Cardiac septum (tissue), 1 donor: ENCODE measurements at places on chromosomes 2 and 18. TPM values are rescaled to one million over a fixed set of nuclear protein-coding genes. Genes with fewer than 3 reads are reported as not detected.

CCDC68 gene
- total RNA-seq: 4.1 TPM

ZNF892 gene
- 4.8 TPM for total RNA-seq

GALNT5 gene
- total RNA-seq: 0.35 TPM

PFN4 gene
- total RNA-seq: 1.0 TPM

TPGS2 gene
- total RNA-seq: 28.4 TPM

OSR1 gene
- 1.4 TPM for total RNA-seq

CETN1 gene
- not detected for total RNA-seq

- DNase-seq: no peak
Measured at GRCh38 chr2:7719876-7720275, 802.7 kb downstream of the RNF144A start.

DNA sequence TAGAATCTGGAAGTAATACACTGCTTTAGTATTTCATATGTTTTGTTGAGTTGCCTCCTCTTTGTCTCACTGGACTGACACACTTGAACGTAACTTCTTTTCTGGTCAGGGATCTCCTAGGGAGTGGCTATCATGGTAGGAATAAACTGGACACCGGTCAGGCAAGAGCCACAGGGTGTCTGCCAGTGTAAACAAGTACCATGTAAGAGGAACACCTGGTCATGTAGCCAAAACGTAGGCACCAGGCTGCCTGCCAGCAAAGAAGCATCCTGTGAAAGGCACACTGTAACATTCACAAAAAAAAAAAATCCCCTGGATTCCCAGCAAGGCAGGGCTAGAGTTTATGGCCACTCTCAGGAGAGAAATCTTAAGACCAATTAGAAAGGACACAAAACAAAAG lies 372.8 kb upstream of the RND3 start:
- no peak for DNase-seq

DNA sequence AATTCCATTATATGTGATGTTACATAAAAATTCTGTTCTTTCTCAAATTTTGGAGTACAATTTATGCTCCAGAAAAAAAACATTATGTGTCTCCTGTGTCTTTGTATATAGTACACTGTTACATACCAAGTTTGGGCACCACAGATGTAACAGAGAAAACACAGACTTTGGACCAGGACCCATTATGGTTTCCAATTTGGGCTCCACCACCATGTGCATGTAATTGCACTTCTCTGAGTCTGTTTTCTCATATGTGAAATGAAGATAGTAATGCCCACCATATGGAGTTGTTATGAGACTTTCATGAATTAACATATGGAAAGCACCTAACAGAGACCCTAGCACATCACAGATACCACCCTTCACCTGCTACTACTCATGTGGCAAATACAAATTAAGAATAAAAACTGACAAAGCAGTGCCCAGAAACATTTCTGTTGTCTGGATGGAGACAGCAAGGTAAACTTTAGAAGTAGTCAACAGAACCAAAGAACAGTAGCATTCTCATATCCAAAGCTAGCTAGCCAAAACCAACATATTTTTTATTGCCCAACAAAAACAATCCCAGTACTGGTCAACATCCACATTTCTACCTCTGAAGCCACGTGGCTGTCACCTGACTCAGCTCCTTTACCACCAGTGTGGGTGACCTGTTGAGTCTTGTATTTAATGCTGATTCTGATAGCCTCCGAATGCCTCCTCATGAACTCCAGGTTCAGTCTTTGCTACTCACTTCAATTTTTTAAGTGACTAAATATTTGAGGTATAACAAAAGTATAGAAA lies 42.9 kb downstream of the ANTXR1 start:
- DNase-seq: no peak

GRCh38 chr2:202025816-202026215 lies 7.8 kb upstream of the FZD7 start:
- no peak for DNase-seq

DNA sequence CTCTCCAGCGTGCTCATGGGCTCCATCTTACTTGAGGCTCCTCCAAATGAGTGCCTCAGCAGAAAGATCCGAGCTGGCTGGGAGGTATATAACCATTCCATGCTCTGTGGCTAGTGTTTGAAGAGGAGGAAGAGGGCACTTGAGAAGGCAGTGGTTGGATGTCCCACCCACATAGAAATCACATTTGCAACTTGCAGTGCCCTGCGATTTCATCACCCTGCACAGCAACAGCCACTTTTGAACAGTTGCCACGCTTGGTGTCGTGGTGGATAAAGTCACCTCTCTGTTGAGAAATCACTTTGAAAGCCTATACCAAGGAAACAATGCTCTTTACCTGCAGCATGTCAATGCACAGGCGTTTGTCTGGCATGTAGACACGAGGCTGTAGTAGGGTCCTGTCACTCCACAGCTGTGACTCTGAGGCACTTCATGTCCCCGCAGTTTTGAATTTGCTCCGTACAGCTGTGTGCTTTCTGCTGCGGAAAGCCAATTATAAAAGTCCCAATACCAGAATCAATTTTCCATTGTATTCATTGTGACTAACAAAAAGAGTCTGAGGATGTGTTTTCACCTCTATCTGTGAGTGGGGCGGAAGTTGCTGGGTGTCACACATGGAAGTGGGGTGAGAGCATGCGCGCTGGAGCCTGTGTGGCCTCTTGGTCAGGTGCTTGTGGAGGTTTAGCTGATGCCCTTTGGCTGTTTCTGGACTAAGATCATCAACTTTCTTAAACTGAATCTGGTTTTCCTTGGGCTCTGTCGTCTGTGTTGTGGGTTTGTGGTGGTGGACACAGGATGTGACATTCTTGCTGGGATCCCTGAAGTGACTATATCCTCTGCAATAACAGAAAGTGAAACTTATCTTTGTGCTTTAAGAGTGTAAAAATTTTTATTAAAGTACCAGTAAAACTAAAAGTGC lies 2.8 kb downstream of the CNDP2 start:
- peak; percentile 87 for DNase-seq

GRCh38 chr2:162746310-162746709 lies 92.3 kb downstream of the KCNH7 start:
- no peak for DNase-seq

- no peak for DNase-seq
Measured at GRCh38 chr18:35971661-35972196, 750 bp upstream of the RMP24 start.

DNA sequence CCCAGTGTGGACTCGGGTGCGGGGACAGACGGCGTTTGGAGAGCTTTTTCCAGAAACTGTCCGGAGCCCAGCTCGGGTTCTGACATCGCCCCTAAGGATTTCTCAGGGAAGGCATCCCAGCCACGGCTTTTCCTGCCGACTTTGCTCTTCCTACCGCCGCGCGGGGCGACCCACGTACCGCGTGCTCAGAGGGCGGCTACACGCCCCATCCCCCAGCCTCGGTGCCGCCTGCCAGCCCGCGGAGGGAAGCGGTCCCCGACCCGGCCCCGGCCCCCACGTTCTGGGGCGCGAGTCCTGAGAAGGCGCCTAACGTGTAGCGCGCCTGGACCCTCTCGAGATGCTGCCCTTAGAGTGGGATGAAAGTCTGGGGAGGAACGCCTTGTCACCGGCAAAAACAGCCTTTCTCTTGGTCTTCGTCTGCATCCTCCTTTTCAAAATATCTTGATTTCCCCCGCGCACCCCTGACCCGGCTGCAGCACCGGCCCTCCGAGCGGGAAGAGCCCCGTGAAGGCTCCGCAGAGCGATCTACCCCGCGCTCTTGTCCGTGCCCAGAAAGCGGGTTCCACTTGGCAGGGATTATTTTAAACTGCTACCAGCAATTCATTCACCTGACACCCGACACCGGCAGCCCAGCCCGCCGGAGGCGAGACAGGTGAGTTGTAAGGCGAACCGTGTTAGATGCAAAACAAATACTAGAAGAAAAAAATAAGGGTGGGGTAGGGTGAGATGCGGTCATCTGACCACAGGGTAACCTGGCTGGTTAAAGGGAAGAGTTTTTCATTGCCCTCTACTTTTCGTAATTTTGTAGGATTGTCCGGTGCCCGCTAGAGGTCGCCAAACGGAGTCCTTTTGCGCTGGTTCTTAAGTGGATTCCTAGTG lies 812 bp upstream of the KCNG3 start:
- DNase-seq: no peak

- DNase-seq: no peak
Measured at GRCh38 chr2:29275186-29275585, 160.0 kb downstream of the CLIP4 start.

- no peak for DNase-seq
Measured at GRCh38 chr18:75529394-75529793, 101.9 kb upstream of the SMIM21 start.

DNA sequence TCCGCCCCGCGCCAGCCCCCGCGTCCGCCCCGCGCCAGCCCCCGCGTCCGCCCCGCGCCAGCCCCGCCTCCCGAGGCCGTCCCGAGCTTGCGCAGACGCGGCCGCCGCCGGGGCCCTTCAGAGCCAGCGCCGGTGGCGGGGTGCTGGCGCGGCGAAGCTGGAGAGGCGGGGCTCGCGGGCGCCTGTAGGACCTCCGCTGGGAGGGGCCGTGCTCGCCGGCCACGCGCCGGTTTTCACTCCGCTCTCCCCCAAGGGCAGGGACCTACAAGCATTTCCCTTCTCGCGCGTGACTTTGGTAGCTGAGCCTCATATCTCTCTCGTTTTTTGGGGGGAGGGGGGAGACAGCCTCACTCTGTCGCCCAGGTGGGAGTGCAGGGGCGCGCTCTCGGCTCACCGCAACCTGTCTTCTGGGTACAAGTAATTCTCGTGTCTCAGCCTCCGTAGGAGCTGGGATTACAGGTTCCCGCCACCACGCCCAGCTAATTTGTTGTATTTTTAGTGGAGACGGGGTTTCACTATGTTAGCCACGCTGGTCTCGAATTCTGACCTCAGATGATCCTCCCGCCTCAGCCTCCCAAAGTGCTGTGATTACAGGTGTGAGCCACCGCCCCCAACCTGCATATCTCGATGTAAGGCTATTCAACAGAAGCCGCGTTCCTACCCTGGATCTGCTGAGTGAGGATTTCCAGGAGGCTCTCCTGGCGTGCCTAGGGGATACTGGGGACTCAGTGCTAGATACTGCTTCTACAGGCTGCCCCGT lies at the start of gene ZNF514:
ZNF514 (minus strand) TSS at position 159 of the 760 bp plus-strand sequence. CDS start 6,595 bp downstream, outside the sequence.
- peak; percentile 86 for DNase-seq

GRCh38 chr18:50397023-50397422 lies 22.2 kb downstream of the SKA1 start:
- no peak for DNase-seq

GRCh38 chr18:79948719-79949411 lies 2.6 kb downstream of the SLC66A2 start:
- peak; percentile 50 for DNase-seq

DNA sequence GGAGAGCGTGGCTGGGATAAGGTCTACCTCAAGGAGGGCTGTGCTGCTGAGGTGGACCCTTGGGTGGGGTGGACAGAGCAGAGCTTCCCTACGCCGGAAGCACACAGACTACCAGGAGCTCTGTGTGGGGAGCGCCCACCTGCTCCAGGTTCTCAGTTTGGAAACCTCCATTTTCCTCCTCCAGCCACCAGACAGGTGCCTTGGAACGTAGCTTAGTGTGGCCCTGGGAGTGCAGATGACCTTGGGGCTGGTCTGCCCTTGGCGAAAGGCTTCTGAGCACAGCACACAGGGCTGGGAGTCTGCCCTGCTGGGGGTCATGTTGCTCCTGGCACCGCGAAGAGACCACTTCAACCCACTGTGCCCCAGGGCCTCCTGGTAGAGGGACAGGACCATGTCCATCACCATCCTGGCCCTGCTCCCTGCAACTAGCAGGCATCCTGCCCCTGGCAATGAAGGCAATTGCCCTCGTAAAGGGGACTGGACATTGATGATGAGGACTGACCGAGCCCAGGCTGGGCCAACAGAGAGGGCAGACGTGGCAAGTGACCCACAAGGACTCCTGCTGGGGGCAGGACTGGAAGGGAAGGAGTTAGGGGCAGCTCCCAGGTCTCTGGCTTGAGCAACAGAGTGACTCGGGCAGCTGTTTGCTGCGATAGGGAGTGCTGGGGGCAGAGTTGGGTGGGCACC lies 214.7 kb downstream of the CYP26B1 start:
- DNase-seq: peak; percentile 71

GRCh38 chr18:80000877-80001276 lies 12.5 kb upstream of the TXNL4A start:
- no peak for DNase-seq

GRCh38 chr2:235774153-235774870 lies 280.5 kb downstream of the AGAP1 start:
- no peak for DNase-seq

DNA sequence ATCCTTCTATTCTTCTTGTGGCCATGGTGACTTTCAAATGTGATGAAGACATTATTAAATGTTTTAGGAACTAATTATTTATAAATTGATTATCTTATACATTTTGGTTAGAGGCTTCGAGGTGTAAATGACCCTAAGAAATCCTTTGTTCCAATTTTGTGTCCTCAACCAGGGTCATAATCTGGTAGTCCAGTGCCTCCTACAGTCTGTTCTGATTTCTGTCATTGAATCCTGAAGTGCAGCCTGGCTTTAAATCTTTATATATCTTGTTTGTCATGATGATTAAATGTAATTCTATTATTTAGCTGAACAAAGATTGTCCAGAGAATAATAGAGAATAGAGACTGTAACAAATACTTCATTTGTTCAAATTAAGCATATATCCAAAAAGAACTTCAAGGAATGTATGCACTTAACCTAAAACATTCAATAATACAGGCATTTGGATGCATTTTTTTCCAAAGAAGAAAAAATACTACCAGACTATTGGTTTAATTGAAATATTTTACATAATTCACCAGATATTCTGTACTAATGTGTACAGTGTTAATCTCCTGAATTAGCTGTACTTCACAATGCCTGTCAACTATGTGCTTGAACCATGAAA lies 89.8 kb downstream of the PRPF40A start:
- no peak for DNase-seq

DNA sequence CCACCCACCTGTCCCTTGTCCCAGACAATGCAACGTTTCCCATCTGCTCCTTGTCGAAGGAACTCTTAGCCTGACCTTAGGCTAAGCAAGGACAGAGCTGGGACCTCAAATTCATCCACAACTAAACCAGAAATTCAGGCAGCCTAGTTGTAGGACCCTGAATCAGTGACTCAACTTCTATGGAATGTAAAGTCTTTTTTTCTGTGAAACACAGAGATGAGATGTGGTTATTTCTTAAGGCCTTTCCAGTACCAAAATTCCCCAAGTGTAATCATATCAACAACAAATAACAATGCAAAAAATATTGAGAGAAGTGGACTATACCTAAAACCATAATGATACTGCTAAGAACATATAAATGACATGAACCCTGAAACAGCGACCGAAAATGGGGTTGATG lies 46.7 kb downstream of the EN1 start:
- no peak for DNase-seq

DNA sequence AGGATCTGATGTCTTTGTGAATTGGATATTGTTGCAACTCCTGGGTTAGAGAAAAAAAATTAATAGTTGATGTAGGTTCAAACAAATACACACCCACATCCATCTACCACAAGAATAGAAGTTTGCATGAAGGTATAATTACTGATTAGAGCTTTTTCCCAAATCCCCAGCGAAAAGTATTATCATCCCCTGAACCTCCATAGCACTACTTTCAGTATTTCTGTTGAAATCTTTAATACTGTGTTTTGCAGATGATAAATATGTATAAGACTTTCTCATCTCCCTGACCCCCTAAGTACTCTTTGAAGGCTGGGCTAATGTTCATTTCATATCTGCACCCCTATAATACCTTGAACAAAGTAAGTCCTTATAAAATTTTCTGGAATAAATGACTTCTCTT lies 6.4 kb downstream of the FN1 start:
- no peak for DNase-seq
